Calu3 (cell line): ENCODE measurements at places on chromosomes 7 and 10.

DNA sequence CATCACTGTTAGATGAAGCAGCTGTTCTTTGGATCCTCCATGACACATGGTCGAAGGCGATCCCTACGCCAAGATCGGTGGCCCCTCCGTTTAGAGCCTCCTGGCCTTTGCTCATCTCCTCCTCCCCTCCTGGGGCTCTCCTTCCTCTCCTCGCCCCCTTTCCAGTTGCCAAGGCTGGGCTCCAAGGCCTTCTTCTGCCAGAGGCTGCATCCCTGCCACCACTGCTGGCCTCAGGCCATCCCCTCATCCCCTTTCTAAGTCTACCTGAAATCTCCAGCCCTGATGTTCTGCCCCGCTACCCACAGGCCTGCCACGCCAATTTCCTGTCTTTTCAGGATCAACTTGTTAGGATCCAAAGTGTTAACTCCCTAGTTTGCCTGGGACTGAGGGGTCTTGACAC lies 265.1 kb upstream of the ZMIZ1 start:
- no peak for DNase-seq

DNA sequence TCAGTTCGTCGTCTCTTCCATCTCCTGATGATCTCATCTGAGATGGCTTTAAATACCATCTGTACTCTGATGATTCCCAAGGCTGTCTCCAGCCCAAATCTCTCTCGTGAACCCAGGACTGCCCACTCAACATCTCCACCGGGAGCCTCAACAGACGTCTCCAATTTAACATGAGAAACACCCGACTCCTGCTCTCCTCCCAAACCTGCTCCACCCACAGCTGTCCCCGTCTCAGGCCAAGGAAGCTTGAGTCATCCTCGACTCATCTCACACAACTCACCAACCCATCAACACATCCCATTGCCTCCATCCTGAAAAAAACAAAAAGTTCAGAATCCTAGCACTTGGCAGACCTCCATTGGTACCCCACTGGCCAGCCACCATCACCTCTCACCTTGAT lies 29.7 kb upstream of the CALN1 start:
- DNase-seq: no peak

- no peak for DNase-seq
These were observed 104.6 kb downstream of the PPP1R9A start for GRCh38 chr7:95011995-95012394.

DNA sequence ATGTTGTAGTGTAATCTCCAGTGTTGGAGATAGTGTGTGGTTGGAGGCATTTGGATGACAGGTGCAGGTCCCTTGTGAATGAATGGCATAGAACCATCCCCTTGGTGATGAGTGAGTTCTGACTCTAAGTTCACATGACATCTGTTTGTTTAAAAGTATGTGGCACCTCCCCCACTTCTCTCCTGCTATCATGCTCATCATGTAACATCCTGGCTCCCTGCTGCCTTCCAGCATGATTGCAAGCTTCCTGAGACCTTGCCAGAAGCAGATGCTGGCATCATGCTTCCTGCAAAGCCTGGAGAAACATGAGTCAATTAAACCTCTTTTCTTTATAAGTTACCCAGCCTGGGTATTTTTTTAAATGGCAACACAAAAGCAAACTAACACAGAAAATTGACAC lies 499.0 kb upstream of the SEMA3D start:
- DNase-seq: no peak

DNA sequence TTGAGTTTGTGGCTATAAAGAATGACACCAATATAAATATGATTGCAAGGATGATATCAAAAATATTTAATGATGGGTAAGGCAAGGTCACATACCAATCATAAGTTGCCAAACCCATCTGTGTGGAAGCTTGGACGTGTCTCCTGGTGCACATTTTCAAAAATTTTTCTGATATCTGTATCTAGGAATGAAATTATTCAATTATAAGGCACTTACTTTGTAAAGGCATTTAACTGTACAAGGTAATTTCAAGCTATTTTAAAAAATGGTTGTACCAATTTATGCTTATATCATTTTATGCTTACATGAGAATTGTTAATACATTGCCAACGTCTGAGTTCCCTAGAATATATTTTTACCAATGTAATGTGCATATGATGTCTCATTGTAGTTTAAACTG lies 306.4 kb upstream of the CACNA2D1 start:
- DNase-seq: no peak

- DNase-seq: peak; percentile 76
These were observed at the start of gene PDSS1 for GRCh38 chr10:26697163-26697921. TSS of gene PDSS1 (plus strand) at chr10:26697701. CDS start at chr10:26697712, 11 bp downstream.

DNA sequence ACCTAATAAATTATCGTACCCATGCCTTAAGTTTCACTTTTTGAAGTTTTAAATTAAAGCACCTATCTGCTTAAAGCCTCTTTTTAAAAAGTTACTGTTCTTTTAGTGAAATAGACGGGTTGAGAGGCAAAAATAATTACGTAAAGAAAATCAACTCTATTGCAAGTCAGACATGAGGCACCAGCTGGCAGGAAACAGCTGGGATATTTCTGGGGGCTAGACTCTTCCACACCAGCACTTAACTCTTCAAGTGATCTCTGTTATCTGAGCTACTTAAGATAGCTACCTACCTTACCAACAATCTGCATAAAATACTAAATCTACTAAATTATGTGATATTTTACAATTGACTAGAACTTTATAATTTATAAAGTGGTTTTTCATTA lies 35.8 kb downstream of the GBF1 start:
- DNase-seq: no peak

- DNase-seq: no peak
These were observed 15.8 kb downstream of the MINDY3 start for GRCh38 chr10:15844517-15844916.

- DNase-seq: no peak
These were observed 14.1 kb downstream of the NFE2L3 start for GRCh38 chr7:26165950-26166683.

DNA sequence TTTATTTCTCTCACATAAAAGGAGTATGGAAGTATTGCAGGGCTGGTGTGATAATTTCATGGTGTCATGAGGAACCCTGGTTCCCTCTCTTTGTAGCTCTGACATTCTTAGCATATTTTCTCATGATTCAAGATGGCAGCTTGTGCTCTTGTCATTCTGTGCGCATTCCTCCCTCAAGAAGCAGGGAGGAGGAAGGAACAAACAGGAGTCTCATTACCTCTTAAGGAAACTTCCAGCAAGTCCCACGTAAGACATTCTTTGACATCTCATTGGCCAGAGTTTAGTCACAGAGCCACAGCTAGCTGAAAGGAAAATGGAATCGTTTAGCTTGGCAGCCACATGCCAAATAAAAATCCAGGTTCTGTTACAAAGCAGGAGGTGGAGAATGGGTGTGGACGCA lies 546.8 kb downstream of the LRMDA start:
- no peak for DNase-seq

DNA sequence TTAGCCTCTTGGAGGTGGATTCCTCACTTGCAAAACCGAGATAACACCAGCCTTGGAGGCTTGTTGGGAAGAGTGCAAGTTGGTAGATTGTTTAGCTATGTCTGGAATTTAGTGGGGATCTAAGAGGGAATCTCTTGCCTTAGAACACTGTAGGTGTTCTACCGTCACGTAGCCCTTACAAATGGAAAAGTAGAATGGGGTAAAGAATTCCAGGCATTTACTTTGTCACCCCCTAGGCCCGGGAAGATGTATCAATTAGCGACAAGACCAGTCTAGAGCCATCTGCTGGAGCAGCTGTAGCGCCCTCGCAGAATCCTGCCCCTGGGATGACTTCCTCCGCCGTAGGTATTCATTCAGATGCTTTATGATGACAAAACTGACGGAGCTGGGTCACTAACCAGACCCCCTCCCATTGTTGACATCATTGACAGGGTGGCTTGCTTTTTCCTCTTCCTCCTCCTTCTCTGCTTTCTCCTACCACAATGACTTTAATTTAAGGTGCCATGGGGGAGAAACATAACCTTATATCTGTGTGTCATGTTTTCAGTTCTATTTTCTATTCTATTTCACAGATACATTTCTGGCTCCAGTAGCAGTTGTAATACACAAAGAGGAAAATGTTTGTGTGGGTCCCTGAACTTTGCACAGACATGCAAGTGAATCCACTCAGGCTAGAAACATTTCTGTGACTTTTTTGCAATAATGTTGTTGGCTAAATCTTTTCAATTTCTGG lies 262.6 kb upstream of the LYZL1 start:
- DNase-seq: no peak

GRCh38 chr10:118036281-118036875 lies 10.4 kb downstream of the RAB11FIP2 start:
- no peak for DNase-seq

DNA sequence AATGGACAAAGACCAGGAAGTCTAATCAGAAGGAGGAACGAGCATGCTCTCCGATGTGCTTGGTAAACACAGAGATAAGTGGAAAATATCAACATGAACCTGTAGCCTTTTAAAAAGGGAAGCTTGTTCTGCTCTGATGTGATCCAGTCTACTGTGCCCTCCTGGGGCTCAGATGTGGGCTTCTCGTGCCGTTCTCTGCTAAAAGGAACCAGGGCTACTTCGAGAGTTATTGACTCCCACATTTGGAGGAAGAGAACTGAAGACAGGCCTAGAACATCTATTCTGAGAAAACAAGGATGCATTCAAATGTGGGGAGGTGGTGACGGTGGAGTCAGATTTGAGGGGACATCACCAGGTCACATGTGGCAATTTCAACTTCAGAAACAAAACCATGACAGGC lies 325.4 kb downstream of the GLRX3 start:
- DNase-seq: no peak

GRCh38 chr7:83681200-83681778 lies 32.4 kb upstream of the SEMA3E start:
- DNase-seq: no peak

GRCh38 chr7:5777932-5778331 lies 3.5 kb downstream of the RNF216 start:
- no peak for DNase-seq

GRCh38 chr10:89894051-89894450 lies 192.7 kb downstream of the KIF20B start:
- no peak for DNase-seq

DNA sequence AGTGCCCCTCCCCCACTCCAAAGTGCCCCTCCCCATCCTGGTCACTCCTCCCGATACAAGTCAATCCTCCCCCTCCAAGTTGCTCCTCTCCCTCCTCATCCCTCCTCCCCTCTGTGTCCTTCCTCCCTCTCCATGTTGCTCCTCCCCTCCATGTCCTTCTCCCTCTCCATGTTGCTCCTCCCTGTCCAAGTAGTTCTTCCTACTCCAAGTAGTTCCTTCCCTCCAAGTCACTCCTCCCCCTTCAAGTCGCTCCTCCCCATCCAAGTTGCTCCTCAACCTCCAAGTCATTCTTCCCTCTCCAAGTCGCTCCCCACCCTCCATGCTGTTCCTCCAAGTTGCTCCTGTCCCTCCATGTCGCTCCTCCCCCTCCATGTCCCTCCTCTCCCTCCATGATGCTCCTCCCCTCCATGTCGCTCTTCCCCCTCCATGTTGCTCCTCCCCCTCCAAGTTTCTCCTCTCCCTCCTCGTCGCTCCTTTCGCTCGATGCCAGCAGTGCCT lies 8.6 kb upstream of the WBP1L start:
- no peak for DNase-seq

DNA sequence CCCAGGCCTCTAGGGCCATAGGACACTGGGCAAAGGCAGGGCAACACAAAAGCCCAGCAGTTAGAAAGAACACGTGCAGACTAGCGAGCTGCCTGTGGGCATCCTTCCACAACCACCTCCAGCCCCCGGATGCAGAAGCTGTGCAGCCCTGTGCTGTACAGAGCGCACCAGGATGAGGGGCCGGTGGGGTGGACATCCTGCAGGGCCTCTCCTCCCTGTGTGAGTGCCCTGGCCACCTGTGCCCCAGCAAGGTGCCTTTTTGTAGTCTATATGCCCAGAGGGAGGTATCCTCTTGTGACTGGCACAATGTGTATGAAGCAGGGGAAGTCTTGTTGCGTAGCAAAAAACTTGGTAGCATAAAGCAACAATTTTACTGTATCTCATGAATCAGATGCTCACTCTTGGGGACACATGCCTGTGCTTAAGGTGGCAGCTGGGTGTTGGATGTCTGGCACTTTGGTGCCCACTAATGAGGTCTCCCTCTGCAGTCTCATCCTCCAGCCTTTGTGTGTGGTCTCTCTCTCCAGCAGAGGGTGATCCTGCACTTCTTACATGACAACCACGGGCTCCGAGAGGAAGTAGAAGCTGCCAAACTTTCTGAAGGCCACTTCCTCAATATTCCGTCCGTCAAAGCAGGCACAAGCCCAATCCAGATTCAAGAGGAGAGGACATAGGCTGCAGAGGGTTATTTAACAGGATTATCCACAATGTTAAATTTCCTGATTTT lies 8.7 kb downstream of the NCAPG2 start:
- DNase-seq: no peak

GRCh38 chr10:102408728-102409603 lies 9.6 kb downstream of the PSD start:
- DNase-seq: no peak

GRCh38 chr7:69482676-69483075 lies 115.6 kb upstream of the AUTS2 start:
- DNase-seq: no peak

GRCh38 chr10:123783296-123783695 lies 108.3 kb downstream of the CPXM2 start:
- no peak for DNase-seq

DNA sequence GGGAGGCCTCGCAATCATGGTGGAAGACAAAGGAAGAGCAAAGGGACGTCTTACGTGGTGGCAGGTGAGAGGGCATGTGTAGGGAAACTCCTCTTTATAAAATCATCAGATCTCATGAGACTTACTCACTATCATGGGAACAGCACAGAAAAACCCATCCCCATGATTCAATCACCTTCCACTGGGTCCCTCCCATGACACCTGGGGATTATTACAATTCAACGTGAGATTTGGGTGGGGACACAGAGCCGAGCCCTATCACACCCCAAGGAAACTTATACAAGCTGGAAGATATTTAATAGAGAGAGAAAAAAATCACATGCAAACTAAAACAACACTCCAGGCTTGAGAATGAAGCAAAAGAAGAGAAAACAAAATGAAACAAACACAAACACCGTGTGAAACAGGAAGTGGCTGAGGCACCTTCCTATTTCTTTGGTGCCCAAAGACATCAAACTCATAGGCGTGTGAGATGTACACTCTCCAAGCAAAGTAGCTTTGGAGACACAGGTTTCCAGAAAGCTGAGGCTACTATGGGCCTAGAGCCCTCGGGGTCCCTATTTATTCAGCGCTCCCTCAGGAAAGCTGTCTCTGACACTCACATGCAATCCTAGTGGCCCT lies 97.2 kb downstream of the PRKCQ start:
- no peak for DNase-seq

GRCh38 chr7:43625453-43625852 lies 42.5 kb downstream of the STK17A start:
- no peak for DNase-seq

- DNase-seq: no peak
These were observed 1.5 kb upstream of the GRID1 start for GRCh38 chr10:86368046-86368445.

DNA sequence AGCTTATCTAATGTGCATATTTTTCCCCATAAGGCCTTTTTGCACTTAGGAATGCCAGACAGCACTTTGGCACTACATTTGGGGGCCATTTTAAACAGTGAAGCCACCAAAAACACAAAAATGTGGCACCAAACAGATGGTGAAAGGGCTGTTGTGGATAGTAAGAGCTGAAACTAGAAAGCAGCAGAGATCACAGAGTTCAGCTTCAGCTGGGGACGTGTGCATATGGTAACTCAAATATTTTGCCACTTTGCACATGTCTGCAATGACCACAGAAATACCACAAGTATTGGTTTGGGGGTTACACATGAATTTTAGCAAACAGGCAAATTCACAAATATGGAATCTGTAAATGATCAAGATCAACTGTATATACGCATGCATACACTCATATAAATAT lies 72.8 kb downstream of the PODXL start:
- no peak for DNase-seq

- DNase-seq: no peak
These were observed 421.1 kb downstream of the GLRX3 start for GRCh38 chr10:130557181-130557845.
